Inflammatory macrophage treated with lipopolysaccharide for 4 hours (primary cell): ENCODE measurements at places on chromosomes 2 and 18.
A peak's percentile ranks its signal among the peaks of the same experiment; 100 is the strongest.

- peak; percentile 5 for DNase-seq
Measured at GRCh38 chr2:28252311-28252710, 140.3 kb upstream of the FOSL2 start.

GRCh38 chr2:215407061-215407460 lies 28.8 kb downstream of the FN1 start:
- no peak for DNase-seq

DNA sequence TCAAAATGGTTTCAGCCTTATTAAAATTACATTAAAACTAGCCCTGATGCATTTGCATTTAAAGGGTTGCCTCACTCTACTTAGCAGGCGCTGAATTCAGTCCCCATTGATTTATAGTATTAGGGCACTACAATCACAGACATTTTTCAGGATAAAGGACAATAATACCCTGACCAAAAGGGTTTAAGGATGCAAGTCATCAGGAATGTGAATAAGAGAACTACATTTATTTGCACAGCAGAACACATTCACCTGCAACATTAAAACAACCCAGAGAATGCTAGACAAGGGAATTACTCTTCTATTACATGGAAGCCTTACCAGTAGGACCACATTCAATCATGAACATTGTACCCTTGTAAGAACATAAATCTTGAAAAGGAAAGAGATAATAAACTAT lies 93.6 kb downstream of the TCF4 start:
- no peak for DNase-seq

DNA sequence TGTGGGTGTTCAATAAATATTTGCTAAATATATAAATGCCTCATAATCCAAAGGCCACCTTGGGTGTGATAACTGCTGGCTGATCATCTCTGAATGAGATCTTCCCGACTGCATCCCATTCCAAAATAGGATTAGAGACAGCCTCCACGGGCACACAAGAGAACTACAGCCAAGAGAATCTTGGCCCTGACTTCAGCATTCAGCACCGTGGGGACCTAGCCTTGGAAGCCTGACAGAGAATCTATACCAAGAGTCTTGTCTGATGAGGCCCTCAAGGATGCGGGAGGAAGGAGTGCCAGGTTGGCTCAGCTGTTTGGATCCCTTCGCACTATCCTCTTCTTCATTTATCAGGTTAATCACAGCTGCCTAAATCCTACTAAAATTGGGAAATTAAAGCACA lies 85.8 kb downstream of the RBM43 start:
- DNase-seq, result no peak

- no peak for DNase-seq
Measured at GRCh38 chr2:25454824-25455611, 113.3 kb upstream of the DNMT3A start.

- peak; percentile 80 for DNase-seq
Measured at GRCh38 chr18:47184419-47185050, 8.4 kb upstream of the IER3IP1 start.
